Left ventricle myocardium inferior (tissue), 1 donor: ENCODE measurements at places on chromosomes 3 and 15. TPM values are rescaled to one million over a fixed set of nuclear protein-coding genes. Genes with fewer than 3 reads are reported as not detected.

The RBP2 gene
- not detected for total RNA-seq

The UBA3 gene
- 84.2 TPM for total RNA-seq

- peaks cover 42% of the 10 kb centered on the region for H3K4me1 ChIP-seq
- no peak overlapping the region for H3K4me3 ChIP-seq
- H3K27me3 ChIP-seq = no peaks in the 10 kb centered on the region
- peaks cover 14% of the 10 kb centered on the region for H3K36me3 ChIP-seq
- no peak for DNase-seq
These were observed 18.2 kb downstream of the LOXL1 start for GRCh38 chr15:73944161-73945129.

- no peak for DNase-seq
- H3K27me3 ChIP-seq = peaks cover 8% of the 10 kb centered on the region
- no peak overlapping the region for H3K27ac ChIP-seq
- no peaks in the 10 kb centered on the region for H3K4me1 ChIP-seq
- no peak overlapping the region for H3K4me3 ChIP-seq
These were observed 39.2 kb downstream of the GPR176 start for GRCh38 chr15:39880718-39881387.
